Hippocampal formation (tissue), 2 donors: ENCODE measurements at places on chromosomes 12 and 14.

DNA sequence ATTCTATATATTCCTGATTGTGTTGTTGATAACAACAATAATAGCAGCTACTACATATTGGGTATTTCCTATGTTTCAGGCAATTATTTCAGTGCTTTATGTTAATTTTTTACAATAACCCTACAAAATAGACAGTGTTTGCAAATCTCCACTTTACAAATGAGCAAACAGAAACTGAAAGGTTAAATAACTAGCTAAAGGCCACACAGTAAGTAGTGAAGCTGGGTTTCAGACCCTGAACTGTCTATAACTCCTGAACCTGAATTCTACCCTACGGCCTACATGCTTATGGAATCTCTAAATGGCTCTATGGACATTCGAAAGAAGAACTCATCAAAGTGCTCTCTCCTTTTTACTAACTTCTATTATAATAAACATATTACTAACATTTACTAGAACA lies 19.7 kb upstream of the NUDT4 start:
- DNase-seq = no peak

DNA sequence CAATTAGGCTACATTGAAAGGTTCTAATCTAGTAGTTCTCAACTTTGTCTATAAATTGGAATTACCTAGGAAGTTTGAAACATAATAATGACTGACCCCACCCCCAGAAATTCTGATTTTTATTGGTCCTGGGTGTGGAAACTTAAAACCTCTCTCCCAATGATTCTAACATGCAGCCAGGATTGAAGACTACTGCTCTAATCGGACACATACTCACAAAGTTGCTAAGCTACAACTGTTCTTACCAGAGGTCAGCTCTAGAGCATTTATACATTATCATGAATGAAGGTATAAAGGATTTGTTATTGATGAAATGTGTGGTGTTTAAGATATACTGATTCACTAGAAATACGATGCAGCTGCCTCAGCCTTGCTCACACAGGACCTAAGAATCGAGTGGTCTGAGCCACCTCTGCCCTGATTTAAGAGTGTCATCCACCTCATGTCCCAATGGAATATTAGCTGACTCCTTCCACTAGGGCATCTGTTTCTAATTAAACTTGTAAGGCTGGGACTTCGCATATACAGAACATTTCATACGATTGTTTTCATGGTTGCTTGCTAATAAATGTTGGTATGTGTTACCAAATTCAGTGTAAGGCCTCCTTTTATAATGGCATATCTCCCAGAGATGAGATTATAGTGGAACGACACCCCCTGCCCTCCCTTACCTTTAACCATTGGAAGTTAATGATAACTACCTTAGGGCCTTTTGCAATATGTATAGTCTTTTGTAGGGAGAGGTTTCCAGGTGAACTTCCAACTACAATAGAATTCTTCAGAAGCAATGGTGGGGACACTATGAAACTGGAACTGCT lies 410.8 kb upstream of the PDE3A start:
- DNase-seq = no peak

DNA sequence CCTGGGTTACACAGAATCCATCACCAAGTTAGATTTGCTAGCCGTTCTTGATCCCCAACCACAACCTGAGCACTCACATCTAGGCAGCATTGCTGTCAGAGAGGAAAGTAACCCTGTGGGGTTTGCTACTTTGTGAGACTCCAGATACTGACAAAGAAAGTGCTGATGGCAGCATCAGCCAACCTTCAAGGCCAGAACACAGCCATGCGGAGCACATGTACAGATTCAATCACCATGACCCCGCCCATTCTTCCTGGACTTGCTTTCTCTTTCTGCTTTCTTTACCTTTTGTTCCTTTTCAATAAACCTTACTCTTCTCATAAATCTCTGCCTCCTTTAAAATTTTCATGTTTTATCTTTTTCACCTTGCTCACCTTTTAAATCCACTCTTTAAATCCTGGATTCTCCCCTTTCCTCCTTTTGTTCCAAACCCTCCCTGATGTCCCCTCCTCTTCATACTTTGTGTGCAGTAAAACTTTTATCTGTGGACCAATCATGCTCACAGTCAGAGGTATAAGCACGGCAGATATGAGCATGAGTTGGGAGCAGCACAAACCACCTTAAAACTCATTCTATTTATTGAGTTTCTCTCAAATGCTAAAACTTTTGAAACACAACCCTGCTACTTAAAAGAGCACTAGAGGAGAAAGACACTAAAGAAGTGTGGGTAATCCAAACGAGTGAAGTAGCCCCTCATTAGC lies 21.9 kb upstream of the CERS5 start:
- no peak for DNase-seq

GRCh38 chr14:69633238-69633637 lies 21.8 kb downstream of the SUSD6 start:
- no peak for DNase-seq

- no peak for DNase-seq
Measured at GRCh38 chr12:67056329-67056728, 212.8 kb upstream of the CAND1 start.

DNA sequence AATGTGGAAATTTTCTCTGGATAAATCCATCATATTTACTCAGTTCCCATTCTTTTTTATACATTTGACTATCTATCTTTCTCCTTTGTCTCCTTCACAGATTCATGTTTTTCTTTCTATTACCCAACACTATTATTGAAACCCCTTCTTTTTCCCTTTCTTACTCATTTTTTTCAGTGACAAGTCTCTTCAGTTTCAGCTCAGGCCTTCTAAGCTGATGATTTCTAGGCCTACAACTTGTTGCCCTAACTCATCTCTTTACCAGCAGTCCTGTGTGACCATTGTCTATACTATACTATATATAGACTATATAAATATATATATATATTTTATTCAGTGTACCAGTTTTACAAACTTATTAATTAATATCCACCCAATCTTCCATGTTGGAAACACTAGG lies 31.8 kb downstream of the SLC16A7 start:
- no peak for DNase-seq

DNA sequence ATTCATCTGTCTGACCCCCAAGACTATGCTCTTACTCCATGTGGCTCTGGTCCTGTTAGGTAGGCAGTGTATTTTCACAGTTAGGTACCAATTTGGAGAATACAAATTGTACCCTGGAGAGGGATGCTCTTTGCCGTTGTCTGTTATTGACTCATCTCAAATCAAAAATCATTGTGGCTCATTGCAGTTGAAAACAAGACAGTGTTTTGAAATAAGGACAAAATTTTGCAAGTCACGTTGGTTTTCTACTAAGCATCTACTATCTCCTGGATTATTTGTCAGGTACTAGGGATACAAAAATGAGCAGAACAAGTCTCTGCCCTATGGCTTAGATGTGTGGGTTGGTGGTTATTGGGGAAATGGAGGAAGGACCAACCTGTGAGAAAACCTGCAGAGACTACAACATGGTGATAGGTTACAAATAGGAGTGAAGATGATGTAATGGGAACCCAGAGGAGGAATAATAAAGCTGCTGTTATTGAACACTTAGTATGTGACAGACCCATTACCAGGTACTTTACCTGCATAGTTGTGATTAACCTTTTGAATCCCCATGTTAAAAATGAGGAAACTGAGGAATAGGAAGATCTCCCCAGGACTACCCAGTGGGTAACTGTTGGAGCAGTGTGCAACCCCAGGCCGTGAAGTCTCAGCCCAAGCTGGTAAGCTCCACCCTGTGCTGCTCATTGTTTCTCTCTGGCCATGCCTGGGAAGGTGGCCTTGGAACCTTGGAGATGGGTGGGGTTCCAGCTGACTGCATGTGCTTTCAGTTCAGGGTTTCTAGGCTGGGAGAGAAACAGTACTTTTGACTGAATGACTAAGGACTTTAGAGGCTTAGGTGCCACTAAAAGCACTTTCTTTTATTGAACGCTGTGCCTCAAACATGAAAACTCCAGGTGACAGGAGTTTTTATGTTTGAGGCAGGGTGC lies 72.9 kb upstream of the SRSF5 start:
- no peak for DNase-seq

- no peak for DNase-seq
Measured at GRCh38 chr12:75960086-75960910, 71.3 kb downstream of the PHLDA1 start.

GRCh38 chr12:6538420-6539313 lies 4.3 kb downstream of the GAPDH start:
- no peak for DNase-seq

DNA sequence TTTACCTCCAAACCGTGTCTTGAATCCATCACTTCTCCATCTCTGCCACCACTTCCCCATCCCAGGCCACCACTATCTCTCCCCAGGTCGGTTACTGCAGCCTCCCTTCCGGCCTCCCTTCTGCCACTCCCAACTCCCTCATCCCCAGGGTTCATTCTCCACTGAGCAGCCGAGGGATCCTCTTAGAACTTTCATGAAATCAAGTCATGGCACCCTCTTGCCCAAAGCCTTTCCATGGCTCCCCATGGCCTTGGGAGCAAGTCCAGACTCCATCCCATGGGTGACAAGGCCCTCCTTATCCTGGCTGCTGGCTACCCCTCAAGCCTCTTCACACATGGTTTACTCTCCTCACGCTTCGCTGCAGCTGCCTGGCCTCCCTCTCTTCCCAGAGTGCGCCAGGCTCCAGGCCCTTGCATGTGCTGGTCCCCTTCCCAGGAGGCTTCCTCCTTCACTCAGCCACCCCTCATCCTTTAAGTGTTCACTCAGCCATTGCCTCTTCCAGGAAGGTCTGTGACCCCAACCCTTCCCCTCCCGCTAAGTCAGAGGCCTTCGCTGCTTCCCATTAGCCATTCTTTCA lies 17.9 kb upstream of the SH2B3 start:
- no peak for DNase-seq

GRCh38 chr14:60805841-60806430 lies 71.4 kb downstream of the MNAT1 start:
- no peak for DNase-seq

DNA sequence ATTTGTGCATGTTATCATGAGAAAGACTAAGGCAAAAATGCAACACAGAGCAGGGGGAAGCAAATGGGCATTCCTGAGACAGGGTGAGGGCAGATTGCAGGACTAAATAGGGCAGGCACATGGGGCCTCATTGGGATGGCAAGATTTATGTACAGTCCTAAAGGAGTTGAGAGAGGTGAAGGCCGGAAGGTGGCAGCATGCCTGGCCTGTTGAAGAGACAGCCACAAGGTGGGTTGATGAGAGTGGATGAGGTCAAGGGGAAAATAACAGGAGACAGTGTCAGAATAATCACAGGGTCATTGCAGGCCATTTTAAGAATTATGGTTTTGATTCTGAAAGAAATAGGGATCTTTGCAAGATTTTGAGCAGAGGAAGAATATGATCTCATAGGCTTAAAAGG lies 21.0 kb downstream of the PAH start:
- DNase-seq = no peak

DNA sequence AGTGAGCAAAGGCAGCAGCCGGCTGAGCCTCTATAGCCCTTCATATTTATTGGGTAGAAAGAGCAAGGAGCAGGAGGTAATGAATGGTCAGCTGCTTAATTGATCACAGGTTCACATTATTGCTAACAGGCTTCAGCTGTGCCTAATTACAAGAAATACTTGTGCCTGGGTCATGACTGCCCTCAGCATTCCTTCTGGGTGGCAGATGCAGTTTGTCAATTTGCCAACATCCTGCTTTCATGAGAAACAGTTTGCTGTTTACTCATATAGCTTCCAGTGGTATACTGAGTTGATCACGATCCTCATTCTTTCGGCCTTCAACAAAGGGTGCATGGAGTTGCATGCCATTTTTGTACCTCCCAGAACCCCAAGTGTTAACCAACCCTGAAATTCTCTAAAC lies 81.0 kb upstream of the PLEKHG7 start:
- DNase-seq = no peak

GRCh38 chr14:79378020-79378419 lies 833.3 kb downstream of the DIO2 start:
- no peak for DNase-seq
